ENCODE measurements at places on chromosomes 13 and 19.

DNA sequence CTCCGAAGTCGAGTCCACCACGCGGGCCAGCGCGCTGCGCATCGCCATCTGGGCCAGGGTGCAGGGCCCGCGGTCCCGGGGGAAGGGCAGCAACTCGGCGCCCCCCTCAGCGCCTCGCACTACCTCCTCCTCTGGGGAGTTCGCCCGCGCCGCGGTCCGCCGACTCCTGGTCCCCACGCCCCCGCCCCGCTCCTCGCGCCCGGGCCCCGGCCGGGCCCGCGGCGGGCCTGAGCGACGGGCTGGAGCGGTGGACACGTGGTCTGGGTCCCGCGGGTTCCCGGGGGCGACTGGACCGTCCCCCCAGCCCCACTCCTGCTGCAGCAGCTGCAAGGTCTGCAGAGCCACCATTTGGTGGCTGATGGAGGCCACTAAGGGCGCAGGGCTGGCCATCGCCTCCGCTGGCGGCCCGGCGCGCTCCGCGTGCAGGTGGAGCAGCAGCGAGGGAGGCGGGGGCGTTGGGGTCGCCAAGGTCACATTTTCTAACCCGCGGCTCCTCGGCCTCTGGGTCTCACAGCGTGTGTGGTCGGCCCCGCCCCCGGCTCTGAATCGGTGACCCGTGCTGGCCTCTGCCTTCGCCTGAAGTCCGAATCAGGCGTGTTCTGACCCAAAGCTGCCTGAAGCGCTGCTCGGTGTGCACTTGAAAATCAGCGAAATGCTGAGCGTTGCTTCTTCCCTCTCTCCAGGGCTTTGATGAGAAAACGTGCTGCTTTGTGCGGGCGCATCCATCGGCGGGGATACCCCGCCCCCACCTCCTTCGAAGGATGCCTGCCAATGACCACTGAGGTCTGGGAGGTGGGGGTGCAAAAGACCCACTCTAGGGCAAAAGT is at the start of gene DLEU7:
Gene DLEU7, minus strand, starts transcription at position 436 of the 827 bp plus-strand sequence. Its CDS starts 46 bp downstream, at position 390.
- no peak for DNase-seq

- peak; percentile 21 for DNase-seq
These were observed 16.1 kb downstream of the ZNF816 start for GRCh38 chr19:52946322-52947310.

DNA sequence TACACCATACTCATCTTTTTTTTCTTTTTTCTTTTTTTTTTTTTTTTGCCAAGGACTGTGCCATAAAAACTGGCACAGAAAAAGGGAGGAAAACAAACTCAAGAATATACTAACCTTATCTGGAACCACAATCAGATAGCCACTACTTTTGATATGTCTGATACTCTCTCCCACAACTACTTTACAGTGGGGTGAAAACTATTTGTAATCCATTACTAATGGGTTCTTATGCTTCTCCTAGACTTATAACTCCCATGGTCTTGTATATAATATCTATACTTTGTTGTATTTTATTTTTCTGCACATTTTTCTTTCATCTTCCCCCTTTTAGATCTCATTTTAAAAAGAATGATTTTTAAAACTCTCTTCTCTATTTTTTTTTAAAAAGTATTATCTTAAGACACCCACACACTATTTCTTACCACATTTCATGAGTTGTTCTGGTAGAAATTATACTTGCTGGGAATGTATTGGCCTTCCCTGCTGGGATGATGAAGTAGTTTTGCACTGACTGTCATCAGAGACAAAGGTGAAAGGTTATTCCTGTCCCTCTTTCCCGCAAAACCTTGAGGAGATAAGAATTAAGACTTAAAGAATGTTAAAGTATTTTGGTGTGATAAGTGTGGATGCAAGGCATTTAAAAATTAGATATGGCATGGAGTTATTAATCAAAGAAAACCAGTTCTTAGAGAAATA is 146.7 kb upstream of the KLF12 start:
- no peak for DNase-seq

DNA sequence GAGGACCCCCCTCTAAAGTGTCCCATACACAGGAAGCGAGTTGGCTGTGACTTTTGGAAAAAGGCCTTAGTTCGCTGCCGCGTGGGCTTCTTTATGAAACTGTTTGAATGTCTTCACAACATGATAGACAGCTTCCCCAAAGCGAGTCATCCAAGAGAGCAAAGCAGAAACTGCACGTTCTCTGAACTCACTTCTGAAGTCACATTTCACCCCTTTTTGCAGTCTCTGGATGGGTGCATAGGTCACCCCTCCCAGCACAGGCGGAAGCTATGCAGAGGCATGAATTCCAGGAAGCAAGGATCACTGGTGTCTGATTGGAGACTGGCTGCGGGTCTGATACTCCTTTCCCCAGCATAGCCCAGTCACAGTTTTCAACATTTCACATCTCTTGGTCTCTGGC is 10.6 kb downstream of the GPI start:
- DNase-seq = no peak

GRCh38 chr13:74444161-74444571 is 310.0 kb upstream of the KLF12 start:
- no peak for DNase-seq

DNA sequence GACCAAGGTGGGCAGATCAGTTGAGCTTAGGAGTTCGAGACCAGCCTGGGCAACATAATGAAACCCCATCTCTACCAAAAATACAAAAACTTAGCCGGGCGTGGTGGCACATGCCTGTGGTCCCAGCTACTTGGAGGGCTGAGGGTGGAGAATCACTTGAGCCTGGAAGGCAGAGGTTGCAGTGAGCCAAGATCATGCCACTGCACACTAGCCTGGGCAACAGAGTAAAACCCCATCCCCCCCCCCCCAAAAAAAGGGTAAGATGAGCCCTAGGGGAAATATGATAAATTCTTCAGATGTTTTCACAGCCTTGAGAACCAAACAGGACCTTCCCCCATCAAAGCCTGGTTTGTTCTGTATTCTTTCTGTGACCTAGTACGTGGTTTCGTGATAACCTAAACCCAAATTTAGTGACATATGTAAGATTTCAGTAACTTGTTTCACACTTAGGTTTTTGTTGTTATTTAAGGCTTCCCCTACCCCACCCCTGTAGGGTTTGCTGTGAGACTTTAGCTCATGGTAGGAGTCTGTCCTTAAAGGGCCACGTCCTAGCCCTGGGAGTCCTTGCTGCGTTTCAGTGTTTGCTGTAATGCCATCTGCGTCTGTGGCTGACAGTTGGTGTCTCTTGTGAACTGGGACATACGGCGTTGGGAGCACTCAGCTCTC is 49.6 kb downstream of the MYO9B start:
- DNase-seq = peak; percentile 45

DNA sequence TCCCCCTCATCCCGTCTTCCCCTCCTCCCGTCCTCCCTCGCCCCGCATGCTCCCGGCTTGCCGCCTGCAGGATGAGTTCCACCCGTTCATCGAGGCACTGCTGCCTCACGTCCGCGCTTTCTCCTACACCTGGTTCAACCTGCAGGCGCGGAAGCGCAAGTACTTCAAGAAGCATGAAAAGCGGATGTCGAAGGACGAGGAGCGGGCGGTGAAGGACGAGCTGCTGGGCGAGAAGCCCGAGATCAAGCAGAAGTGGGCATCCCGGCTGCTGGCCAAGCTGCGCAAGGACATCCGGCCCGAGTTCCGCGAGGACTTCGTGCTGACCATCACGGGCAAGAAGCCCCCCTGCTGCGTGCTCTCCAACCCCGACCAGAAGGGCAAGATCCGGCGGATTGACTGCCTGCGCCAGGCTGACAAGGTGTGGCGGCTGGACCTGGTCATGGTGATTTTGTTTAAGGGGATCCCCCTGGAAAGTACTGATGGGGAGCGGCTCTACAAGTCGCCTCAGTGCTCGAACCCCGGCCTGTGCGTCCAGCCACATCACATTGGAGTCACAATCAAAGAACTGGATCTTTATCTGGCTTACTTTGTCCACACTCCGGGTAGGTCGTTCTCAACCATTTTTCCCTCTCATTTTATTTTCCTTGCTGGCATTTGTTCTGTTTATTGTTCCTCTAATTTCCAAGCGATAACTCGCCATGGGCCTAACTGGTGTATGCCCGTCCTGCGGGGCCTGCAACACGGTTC is 29.8 kb downstream of the NFIX start:
- DNase-seq = no peak

GRCh38 chr13:111095031-111095840 is 19.9 kb upstream of the ARHGEF7 start:
- no peak for DNase-seq

GRCh38 chr13:102657630-102658029 is 37.2 kb downstream of the METTL21C start:
- no peak for DNase-seq

DNA sequence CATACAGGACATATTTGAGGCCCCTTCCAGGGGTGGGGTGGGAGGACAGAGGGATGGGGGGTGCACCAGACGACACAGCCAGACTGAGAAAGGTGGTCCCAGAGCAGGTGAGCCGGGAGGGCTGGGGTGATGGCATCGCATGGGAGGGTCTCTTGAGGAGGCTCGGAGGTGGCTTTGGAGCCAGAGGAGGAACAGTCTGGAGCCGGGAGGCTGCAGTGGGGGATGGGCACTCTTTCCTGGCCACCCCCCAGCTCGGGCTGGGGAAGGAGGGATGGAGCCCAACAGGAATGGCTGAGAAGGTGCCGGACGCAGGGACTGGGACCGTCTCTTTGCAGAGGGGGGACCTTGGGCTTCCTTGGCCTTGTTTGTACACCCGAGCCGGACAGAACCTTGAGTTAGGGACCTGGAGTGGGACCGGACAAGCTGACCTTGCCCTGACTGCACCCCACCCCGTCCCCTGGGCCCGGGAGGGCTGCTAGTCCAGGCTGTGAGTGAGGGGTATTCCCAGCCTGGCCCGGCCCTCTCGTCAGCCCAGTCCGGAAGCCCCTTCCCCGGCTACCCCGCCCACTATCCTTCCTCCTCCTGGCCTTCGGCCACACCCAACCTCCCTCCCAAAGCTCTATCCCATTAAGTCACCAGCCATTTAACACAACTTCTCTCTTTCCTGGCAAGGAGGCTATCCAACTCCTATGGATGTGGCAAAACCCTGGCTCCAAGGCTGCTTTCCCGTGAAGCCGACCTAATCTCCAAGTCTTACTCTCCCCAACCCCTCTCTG is 816 bp upstream of the TBXA2R start:
- DNase-seq = no peak

- DNase-seq = no peak
These were observed 1.9 kb downstream of the CABP5 start for GRCh38 chr19:48041877-48042580.

- peak; percentile 93 for DNase-seq
These were observed 4.1 kb downstream of the IER2 start for GRCh38 chr19:13154241-13154778.

DNA sequence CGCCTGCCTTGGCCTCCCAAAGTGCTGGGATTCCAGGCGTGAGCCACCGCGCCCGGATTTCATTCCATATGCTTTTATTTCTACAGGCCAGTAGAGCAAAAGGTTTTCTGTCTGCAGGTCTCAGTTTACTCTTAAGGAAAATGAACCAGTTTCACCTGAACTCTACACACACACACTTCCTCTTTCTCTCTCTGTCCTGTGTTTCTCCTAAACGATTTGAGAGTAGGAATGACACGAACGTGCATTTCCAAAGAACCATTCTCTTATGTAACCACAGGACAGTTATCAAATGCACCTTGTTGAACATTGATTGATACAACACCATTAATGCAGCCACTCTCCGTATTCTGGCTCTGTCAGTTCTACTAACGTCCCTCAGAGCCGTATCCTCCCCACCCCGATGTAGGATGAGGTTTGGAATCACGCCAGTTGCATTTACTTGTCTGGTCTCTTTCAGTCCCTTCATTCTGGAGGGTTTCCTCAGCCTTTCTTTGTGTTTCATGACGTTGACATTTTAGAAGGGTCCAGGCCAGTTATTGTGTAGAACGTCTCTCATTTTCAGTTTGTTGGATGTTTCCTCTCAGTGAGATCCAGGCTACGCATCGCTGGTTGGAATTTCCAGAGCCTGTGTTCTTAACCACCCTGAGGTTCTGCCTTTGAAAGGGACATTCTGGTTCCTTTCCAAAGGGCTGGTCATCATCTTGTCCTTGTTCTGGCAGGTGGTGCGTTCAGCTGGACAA is 36.0 kb downstream of the BICRA start:
- no peak for DNase-seq

- no peak for DNase-seq
These were observed 426.2 kb upstream of the DACH1 start for GRCh38 chr13:72293206-72293605.

DNA sequence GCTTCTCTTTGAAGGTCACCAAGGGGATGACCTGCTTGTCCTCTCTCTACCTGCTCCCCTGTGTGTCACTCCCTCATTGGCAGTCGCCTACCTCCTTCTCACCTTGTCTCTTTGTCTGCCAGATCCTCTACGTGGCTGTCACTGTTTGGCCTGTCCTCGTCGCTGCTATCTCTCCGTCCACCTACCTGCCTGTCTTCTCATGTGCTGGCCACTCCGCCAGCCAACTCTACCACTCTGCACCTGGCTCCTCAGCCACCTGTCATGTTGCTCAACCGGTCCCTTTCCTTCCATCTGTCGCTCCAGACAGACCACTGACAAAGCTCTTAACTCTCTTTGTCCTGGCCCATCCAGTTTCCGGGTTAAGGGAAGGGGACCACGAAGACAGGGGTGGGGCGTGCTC is at the start of gene KLK12:
Gene KLK12, minus strand, starts transcription at position 299 of the 400 bp plus-strand sequence. CDS start 381 bp downstream, outside the sequence.
- DNase-seq = no peak

DNA sequence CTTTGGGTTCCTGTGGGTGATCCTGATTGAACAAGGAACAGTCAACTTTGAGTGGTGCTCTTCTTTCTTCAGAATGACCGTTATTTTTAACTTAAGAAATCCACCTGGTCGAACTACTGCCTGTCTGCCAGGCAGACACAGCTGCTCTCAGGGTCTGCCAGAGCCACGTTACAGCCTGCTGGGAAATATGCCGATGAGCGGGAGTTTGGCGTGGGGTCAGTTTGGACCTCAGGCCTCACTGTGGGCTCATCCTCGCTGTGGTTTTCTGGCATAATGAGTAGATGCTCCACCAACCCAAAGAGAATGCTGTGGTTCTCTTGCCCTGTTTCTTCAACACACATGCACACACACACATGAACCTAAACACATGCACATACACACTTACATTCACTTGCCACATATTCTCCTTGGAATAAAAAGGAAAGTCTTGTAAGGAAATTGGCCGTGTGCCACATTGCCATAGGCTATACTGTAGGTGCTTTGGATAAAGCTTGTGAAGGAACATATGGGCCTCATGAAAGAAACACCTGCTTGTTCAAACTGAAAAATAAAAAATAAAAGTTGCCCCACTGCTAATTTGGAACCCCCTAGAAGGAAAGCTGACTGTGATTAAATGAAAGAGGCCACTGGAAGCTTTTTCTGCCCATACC is 598.7 kb upstream of the KLF12 start:
- DNase-seq = no peak

DNA sequence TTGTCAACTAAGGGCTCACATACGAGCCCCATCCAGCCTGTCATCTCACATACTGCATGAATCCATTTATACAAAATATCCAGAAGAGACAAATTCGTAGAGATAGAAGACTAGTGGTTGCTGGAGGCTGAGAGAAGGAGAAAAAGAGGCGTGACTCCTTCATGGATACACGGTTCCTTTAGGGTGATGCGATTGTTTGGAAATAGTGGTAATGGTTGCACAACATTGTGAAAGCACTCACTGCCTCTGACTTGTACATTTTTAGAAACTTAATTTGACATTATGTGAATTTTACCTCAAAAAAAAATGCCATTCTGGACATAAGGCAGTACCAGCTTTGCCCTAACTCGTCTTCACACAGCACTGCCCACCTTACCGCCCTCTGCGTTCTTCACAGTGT is 27.3 kb downstream of the IGFL1 start:
- DNase-seq = no peak

Measured in fibroblast of gingiva (primary cell).